T1000 (cell line): ENCODE measurements at places on chromosomes 5 and 9.

DNA sequence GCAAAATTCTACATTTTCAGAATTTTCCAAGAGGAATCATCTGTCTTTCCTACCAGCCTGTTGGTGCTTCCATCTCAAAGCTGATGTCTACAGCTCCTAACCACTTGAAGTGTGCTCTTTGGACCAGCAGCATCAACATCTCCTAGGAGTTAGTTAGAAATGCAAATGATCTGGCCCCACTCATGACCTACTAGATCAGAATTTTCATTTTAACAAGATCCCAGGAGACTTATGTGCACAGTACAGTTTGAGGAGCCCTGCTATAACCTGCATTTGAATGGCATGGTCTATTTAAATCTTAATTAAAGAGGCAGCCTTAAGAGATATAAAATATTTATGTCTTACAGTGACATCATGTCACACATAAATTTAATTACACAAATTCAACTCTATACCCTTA, 33.8 kb downstream of the ITK start:
- no peak for DNase-seq

GRCh38 chr5:57244331-57244730, 70.5 kb downstream of the GPBP1 start:
- DNase-seq, result no peak

DNA sequence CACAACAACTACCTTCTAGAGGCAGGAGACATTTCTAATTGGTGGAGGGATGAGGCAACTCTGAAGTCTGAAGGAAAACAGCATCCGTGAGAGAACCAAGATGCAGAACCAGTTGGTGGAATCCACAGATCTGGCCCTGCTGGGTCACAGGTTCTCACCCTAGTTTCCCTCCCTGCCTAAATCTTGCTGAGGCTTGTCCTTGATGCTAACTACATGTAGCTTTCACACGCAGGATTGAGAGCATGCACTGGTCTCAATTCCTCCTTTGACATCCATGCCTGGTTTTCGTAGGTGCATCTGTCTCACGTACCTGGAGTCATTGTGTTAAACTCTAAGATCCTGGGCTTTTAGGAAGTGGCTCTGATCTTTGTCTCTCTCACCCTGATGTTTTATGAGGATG, 9.7 kb upstream of the F2RL1 start:
- DNase-seq, result no peak

DNA sequence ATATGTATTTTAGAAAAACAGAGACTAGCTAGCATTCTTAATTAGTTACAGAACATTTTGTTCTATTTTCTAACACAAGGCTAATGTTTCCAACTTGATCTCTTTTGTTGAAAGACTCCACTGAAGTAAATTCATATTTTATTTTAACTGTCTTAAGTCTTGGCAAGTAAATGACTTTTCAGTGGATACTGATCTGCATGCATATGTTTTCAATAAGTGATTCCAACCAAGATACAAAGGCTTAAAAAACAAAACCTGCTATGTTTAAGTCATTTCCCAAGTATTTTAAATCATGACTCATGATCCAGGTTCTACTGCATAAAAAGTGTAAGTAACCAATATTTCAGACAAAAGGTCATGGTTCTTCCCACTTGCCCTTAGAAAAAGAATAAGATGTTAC, 5.7 kb downstream of the CDO1 start:
- DNase-seq, result no peak

DNA sequence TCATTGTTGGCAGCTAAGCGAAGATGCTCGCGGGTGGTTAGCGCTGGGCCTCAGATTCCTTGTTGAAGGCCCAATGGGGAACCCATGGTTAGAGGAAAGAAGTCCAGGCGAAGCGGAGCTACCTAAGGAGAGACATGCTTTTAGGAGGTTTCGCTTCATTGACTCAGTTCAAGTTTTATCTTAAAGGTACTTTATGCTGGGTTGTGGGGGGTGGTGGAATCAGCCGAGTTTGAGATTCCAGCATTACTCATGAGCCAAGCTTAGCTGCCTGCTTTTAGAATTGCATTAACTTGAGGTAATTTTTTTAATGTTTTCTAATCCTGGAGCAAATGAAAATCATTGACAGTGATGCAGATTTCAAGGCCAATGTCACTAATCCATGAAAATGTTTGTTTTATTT, 16.1 kb downstream of the MEGF10 start:
- DNase-seq, result no peak
